ENCODE measurements at places on chromosomes 1 and 21.

DNA sequence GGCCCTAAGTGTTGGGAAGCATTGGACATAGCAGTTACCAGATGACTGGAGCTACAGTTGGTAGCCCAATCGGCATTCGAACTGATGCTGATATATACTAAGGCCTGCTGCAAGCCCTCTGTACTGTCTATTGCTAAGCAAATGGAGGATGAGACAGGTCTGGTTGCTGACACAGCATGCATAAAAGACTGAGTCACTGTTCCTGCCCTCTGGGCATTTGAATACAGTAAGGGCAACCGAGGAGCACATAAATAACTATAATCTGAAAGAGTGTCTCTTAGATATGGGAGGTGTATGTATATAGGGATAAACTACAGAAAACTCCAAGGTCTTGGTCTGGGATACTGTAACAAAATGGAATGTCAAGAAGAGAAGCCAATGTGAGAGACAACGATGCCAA lies 16.8 kb upstream of the MARK1 start:
- DNase-seq, result no peak

- DNase-seq, result no peak
Measured at GRCh38 chr1:225762002-225762441, 15.6 kb upstream of the SRP9 start.

DNA sequence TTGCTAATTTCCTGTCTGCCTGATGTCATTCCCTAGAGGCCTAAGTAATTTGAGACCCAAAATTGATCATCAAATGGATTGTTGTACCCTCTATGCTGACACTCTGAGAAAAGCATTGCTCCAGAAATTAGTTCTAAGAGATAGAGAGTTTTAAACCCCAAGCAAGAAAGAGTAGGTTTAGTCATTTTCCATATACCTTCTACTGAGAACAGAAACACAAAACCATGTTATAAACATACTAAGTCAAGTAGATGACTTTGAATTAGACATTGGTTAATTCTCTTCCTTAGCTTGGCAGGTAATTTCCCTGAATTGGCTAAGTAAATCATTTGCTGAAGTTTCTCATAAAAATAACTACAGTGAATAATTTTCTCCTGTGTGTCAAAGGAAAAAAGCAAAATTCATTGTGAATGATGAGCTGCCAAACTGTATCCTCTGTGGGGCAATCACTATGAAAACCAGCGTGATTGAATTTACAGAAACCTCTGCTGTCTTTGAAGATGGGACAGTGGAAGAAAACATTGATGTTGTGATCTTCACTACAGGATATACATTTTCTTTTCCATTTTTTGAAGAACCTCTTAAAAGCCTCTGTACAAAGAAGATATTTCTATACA lies 20.1 kb downstream of the FMO4 start:
- DNase-seq, result no peak

GRCh38 chr1:157151073-157151472 lies 12.9 kb upstream of the ETV3 start:
- no peak for DNase-seq

DNA sequence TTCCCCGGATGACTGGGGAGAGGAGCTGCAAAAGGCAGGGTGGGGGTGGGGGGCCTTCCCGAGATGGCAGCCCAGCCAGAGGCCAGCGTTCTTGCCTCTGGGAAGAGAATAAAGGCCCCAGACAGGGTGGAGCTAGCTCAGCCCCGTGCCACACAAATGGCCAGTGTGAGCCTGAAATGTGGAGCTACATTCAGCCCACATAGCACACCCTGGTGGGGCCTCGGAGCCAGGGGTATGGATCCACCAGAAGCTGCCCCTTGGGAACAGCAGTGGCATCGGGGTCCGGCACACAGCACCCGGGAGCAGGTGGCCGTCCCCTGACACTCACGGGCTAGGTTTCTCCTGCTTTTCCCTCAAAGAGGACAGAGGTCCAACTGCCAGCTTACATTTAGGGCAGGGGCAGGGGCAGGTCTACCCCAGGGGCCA lies 93.9 kb downstream of the PDE9A start:
- no peak for DNase-seq
